Activated naive CD4-positive, alpha-beta T cell treated with anti-CD3 and anti-CD28 coated beads for 36 hours (primary cell): ENCODE measurements at places on chromosomes 13 and 19.

DNA sequence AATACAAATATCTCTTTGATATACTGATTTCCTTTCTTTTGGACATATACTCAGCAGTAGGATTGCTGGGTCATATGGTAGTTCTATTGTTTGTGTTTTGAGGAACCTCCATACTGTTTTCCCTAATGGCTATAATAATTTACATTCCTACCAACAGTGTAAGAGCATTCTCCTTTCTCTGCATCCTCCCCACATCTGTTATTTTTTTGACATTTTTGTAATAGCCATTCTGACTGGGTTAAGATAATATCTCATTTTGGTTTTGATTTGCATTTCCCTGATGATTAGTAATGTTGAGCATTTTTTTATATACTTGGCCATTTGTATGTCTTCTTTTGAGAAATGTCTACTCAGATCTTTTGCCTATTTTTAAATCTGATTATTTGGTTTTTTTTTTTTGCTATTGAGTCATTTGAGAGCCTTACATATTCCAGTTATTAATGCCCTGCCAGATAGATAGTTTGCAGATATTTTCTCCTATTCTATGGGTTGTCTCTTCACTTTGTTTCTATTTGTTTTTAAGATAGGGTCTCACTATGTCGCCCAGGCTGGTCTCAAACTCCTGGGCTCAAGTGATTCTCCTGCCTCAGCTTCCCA lies 95.7 kb downstream of the FNDC3A start:
- H3K36me3 ChIP-seq: peaks cover 26% of the 10 kb centered on the region
- H3K4me1 ChIP-seq: peaks cover 4% of the 10 kb centered on the region
- H3K4me3 ChIP-seq: no peak overlapping the region
- no peak for DNase-seq

DNA sequence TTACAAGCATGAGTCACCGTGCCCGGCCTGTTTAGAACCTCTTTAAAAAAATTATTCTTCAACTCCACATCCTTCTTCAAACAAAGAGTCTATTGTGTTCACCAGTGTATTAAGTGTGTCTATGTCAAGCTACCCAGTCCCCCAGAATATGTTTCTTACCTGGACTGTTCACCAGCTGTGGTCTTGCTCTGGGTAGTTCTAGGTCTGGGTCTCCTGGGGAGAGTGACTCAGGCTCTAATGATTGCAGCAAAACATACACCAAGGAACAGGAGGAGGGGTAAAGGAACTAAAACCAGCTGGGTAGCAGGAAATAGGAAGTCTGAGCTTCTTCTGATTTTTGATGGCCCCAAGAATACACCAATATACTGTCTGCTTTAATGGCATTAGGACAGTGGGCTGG lies at the start of gene FPR1:
Gene FPR1, minus strand, starts transcription at position 224 of the 400 bp plus-strand sequence. CDS start 4,884 bp downstream, outside the sequence.
- no peaks in the 10 kb centered on the region for H3K36me3 ChIP-seq
- H3K4me3 ChIP-seq: no peak within 1 kb of the TSS
- no peaks in the 10 kb centered on the region for H3K4me1 ChIP-seq
- DNase-seq: no peak

DNA sequence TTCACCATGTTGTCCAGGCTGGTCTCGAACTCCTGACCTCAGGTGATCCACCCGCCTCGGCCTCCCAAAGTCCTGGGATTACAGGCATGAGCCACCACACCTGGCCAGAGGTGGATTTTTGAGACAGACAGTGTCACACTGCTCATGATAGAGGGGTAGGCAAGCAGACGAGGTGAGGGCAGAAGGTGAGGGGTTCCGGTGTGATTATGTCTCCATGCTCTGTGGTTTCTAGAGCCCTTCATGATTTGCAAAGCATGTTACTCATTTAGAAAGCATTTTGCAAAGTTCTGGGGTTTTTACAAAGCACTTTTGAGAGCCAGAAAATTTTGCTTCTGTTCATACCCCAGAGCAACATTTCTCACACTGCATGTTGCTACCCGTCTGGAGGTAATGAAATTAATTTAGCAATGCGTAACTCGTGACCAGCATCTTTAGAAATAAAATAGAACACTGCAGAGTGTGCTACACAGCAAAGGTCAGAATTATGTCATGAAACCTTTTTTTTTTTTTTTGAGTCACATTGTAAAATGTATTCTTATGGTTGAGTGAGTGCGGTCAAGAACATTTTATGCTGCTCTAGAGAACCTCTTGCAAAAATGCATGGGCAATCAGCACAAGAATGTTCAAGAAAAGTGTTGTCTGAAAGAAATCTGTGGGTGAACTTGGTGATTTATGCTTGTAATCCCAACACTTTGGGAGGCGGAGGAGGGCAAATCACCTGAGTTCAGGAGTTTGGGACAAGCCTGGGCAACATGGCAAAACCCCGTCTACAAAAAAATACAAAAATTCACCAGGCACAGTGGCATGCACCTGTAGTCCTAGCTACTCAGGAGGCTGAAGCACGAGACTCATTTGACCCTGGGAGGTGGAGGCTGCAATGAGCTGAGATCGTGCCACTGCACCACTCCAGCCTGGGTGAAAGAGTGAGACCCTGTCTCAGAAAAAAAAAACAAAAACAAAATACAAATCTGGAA lies 58.0 kb downstream of the MAP4K1 start:
- H3K36me3 ChIP-seq: no peaks in the 10 kb centered on the region
- DNase-seq: peak; percentile 41

DNA sequence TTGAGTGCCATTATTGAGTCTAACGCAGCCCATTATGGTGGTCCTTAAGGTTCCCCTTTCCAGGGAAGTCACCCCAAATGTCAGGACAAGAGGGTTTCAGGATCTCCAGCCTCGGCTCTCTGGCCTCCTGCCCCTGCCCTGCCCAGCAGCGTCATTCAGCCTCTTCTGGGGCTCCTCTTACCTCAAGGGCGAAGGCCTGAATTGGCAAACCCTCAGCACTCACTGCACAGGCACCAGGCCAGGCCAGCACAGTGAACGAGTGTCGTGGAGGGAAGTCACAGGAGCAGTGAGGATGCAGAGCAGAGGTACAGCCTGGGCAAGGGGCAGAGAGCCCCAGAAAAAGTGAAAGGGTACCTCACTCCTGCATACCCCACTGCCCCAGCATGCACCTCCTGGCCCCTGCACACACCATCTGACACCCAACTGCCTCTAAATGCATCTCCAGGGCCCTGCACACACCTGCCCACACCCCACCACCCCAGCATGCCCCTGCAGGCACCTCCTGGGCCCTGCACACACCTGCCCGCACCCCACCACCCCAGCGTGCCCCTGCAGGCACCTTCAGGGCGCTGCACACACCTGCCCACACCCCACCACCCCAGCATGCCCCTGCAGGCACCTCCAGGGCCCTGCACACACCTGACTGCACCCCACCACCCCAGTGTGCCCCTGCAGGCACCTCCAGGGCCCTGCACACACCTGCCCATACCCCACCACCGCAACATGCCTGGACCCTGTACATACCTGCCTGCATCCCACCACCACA lies 19.8 kb downstream of the SLC25A42 start:
- H3K4me1 ChIP-seq: no peaks in the 10 kb centered on the region
- no peaks in the 10 kb centered on the region for H3K27me3 ChIP-seq
- H3K4me3 ChIP-seq: no peak overlapping the region
- H3K36me3 ChIP-seq: peaks cover 2% of the 10 kb centered on the region
- DNase-seq: no peak
- H3K27ac ChIP-seq: no peak overlapping the region

- DNase-seq: no peak
- no peak overlapping the region for H3K27ac ChIP-seq
- no peak overlapping the region for H3K4me3 ChIP-seq
- H3K4me1 ChIP-seq: no peaks in the 10 kb centered on the region
- H3K27me3 ChIP-seq: peaks cover 5% of the 10 kb centered on the region
- no peaks in the 10 kb centered on the region for H3K36me3 ChIP-seq
Observed at GRCh38 chr13:43300865-43301264, 277.5 kb downstream of the DNAJC15 start.

GRCh38 chr13:30020726-30021312 lies 170.4 kb upstream of the UBL3 start:
- no peaks in the 10 kb centered on the region for H3K4me1 ChIP-seq
- no peaks in the 10 kb centered on the region for H3K27me3 ChIP-seq
- H3K4me3 ChIP-seq: no peak overlapping the region
- no peak for DNase-seq
- no peaks in the 10 kb centered on the region for H3K36me3 ChIP-seq

- no peaks in the 10 kb centered on the region for H3K27me3 ChIP-seq
- peaks cover 38% of the 10 kb centered on the region for H3K36me3 ChIP-seq
- H3K4me1 ChIP-seq: peaks cover 3% of the 10 kb centered on the region
Observed at GRCh38 chr13:113956571-113956970, 17.3 kb downstream of the C13orf46 start.

DNA sequence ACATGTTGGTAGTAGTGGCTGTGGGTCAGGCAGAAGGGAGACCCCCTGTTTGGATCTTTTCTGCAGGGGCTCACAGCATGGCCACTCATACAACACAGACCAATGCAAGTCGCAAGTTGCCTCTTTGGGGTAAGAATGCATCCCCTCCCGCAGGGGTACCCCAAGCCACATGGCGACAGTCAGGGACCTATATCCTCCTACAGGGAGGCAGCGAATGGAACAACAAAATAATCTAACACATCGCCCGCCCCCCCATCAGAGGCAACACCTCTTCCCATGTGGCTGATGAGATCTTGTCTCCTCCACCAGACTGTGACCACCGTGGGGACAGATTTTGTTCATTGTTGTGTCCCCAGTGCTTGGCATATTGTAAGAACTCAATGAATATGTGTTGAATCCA lies 40.7 kb upstream of the PNMA8B start:
- H3K4me1 ChIP-seq: peaks cover 8% of the 10 kb centered on the region
- no peak overlapping the region for H3K4me3 ChIP-seq

DNA sequence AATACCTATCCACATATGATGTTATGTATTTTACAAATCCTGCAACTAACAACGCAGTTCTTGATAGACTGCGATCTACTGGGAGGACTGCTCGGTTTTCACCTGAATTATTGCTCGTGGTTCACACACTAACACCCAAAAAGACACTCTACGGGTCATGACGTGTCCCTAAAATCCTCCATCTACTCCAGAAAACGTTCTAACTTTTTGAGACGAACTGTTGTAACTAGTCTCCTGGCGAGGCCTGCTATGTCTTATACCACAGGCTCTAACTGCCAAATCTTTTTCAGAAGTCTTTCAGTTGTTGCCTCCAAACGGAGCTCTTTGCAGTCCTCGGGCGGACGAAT lies 108.2 kb downstream of the KCNRG start:
- H3K4me1 ChIP-seq: peaks cover 43% of the 10 kb centered on the region
- DNase-seq: no peak
- H3K36me3 ChIP-seq: peaks cover 2% of the 10 kb centered on the region
- peak overlapping the region; percentile 92 for H3K27ac ChIP-seq
- peak overlapping the region; percentile 77 for H3K4me3 ChIP-seq
- H3K27me3 ChIP-seq: peaks cover 12% of the 10 kb centered on the region

DNA sequence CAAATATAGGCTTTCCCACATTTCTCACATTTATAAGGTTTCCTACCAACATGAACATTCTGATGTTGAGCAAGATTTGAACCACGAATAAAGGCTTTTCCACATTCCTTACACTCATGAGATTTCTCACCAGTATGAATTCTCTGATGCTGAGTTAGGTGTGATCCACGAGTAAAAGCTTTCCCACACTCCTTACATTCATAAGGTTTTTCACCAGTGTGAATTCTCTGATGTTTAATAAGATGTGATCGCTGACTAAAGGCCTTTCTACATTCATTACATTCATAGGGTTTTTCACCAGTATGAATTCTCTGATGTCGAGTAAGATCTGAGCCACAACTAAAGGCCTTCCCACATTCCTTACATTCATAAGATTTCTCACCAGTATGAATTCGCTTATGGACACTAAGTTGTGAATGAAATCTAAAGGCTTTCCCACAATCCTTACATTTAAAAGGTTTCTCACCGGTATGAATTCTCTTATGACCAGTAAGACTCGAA lies 19.0 kb downstream of the ZNF790 start:
- H3K27ac ChIP-seq: no peak overlapping the region
- DNase-seq: no peak
- no peaks in the 10 kb centered on the region for H3K4me1 ChIP-seq
- H3K27me3 ChIP-seq: no peaks in the 10 kb centered on the region

DNA sequence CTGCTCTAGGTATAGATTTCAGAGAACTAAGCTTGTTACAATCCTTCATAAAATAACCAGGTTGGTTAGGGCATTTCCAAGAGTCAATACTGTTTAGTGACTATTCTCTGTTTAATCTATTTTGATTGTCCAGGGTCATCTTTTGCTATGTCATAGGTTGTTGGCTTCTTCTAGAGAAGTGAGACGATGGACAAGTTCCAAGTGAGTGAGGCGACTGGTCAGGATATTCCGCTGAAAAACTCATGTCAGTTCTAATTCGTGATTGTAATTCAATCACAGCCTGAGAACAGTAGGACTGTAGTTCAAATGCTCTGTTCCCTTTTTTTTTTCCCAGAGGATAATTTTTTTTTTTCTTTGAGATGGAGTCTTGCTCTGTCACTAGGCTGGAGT lies 15.8 kb upstream of the ALOX5AP start:
- no peaks in the 10 kb centered on the region for H3K27me3 ChIP-seq
- no peak overlapping the region for H3K27ac ChIP-seq
- H3K4me3 ChIP-seq: no peak overlapping the region
